ENCODE measurements at places on chromosomes 1 and 21.

DNA sequence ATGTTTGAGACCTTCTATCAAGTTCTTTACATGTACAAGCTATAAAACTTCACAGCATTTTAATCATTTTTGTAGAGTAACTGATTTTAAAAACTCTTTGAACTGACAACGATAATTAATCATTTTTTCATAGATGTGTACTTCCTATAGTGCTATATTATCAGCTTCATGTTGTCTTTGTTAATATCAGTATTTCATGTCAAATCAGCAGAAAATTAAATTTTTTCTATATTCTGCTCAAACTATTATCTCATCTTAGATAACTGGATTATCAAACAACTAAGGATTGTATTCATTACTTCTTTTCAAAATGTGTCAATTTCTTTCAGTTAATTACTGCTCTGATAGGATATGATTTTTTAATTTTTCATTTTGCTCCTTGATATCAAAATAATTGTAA, 214.6 kb upstream of the RGS18 start:
- DNase-seq, result no peak

GRCh38 chr1:101041300-101041699, 15.7 kb upstream of the DPH5 start:
- DNase-seq, result no peak

DNA sequence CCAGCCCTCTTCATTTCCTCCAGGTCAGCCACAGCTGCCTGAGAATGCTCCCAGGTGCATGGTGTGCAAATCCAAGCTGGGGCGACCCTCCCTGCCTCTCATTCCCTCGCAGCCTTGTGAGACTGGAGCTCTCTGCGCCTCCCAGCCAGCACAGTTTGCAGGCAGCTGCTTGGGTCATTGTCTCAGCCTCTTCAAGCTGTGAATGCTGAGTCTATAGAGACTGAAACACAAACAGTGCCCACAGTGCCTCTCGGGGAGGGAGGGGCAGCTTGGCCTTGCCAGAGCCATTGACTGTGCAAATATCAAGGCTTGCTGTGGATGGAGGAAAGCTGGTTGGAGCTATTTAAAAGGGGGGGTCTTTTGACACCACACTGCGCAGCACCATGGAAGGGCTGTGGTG, 10.6 kb downstream of the PLXNA2 start:
- DNase-seq, result no peak

- no peak for DNase-seq
These were observed 3.9 kb downstream of the LDLRAD1 start for GRCh38 chr1:54014009-54014629.

DNA sequence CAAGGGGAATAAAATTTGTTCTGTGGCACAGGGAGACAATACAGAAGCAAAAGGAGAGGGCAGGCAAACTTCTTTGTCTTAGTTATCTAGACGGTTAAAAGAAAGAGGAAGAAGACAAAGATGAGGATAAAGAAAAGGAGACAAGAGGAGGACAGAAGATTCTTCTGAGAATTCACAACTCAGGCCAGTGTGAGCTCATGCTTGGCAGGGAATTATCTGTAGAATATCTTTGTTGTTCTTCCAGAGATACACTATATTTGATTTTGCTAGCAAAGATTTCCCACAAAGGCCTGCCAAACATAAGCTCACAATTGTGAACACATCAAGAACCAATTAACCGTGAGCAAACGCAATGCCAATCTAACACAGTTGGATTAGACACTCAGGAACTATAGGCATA, 21.4 kb downstream of the SLC16A1 start:
- DNase-seq, result no peak

GRCh38 chr1:28974432-28974831, 60.1 kb downstream of the EPB41 start:
- DNase-seq, result no peak

DNA sequence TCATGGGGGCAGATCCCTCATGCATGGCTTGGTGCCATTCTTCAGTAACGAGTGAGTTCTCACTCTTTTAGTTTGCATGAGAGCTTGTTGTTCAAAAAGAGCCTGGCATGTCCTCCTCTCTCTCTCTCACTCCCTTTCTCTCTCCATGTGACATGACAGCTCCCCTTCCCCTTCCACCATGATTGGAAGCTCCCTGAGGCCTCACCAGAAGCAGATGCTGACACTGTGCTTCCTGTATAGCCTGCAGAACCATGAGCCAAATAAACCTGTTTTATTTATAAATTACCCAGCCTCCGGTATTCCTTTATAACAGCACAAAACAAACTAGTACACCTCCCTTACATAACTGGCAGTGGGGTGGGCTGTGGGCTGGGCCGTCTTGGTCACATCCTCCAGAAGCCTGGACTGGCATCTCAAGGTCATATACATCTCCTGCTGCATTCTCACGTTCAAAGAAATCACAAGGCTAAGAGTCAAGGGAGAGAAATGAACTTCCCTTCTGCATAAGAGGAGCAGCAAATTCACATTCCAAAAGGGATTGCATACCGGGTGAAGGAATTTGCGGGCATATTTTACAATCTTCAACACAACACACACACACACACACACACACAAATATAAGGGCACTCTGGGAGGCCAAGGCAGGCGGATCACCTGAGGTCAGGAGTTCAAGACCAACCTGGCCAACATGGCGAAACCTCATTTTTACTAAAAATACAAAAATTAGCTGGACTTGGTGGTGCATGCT, 2.3 kb upstream of the CCSAP start:
- DNase-seq, result no peak

- no peak for DNase-seq
These were observed 28.8 kb downstream of the PLXNA2 start for GRCh38 chr1:208215393-208215792.

- DNase-seq, result no peak
These were observed 142.9 kb downstream of the GLUL start for GRCh38 chr1:182248721-182249120.

GRCh38 chr1:219138747-219139146, 34.9 kb upstream of the LYPLAL1 start:
- DNase-seq, result no peak

DNA sequence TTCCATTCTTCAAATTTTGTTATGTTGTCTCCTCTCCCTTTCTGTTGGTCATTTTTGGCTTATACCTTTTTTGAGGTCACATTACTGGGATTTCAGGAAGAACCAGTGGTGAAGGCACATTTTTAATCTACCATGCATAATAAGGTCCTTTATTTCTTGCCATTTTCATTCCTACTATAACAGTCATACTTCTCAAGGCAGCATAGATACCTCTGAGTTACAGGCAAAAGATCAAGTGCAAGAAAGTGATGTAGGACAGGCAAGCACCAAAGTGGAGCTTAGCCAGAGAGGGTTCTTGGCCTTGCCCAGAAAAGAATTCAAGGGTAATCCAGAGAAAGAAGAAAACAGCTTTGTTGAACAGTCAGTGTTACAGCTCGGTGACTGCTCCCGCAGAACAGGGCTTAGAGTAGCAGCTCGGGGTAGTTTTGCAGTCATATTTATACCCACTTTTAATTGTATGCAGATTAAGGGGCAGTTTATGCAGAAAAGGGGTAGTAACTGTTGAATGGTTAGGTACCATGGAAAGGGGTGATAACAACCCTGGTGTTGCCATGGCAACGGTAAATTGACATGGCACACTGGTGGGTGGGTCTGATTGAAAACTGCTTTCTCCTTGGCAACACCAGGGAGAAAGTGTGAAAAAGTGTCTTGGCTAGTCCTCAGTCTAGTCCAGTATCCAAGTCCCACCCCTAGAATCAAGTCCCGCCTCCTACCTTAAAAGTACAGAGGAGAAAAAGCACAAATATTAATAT, 39.6 kb upstream of the DOCK7 start:
- DNase-seq, result no peak

GRCh38 chr1:148264374-148265276, 112.5 kb upstream of the NBPF11 start:
- DNase-seq, result peak; percentile 31

DNA sequence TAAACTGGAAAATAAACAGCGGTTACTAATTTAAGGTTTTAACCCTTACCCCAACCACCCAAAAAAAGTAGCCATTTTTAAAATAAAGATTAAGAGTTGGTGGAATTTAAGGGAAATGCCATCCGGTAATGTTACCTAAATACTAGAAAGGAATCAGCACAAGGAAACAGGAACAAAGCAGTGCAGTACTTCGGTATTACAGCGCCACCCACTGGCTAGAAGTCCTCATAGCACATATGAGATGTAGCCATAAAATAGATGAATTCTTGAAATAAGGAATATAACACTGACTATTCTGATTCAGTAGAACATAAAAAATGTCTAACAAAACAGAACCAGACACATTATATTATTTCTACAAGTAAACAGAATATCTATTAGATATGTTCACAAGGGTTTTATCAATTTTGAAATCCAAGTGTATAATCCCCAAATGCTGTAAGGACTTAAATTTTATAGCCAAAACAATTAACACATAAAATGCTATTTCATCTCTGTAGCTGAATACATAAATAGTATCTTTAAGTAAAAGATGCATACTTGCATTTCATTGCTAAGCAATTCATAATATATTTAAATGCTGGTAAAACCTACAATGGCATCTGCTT, 58.8 kb downstream of the FRRS1 start:
- no peak for DNase-seq

DNA sequence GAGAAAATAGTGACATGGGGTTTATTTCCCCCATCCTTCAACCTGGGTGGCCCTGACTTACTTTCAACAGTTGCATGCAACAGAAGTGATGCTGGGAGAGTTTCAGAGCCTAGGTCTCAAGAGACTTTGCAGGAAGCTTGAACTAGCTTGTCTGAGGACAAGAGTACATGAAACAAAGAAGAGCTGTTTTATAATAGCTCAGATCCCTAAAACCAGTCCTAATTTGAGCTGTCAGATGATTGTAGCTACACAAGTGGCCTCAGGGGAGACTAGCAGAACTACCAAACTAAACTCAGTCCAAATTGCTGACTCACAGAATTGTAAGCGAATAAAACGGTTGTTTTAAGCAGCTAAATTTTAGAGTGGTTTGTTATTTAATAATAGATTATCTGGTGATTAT, 17.1 kb downstream of the RC3H1 start:
- no peak for DNase-seq

GRCh38 chr1:158951956-158952355, 20.6 kb downstream of the PYHIN1 start:
- no peak for DNase-seq

GRCh38 chr1:198848649-198849048, 209.8 kb downstream of the PTPRC start:
- DNase-seq, result no peak

GRCh38 chr21:43591571-43591970, 67.7 kb downstream of the HSF2BP start:
- no peak for DNase-seq

DNA sequence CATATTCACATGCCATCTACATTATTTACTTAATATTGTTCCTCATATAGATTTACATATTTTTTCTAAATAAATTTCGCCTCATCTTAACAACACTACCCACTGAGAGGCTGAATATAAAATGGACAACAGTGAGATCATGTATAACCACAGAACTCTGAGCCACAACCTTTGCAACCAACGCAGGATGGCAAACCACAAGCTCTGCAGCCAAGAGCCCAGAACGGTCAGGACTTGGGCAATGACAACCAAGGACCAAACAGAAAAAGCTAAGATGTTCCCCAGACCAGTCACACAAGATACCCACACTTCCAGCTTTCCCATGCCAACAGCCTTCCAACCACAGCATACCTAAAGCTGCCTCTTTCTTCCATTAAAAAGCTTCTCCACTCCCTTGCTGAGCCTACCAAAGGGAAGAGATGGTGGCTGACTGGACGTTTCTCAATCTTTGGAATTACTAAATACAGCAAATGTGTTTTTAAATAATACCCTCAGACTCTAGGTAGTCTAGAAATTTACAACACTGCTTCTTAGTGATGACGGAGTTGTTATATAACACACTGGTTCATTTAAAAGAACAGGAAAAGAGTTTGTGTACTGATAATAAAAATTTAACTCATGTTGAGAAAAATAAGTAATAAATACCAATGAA, 117.9 kb downstream of the AKT3 start:
- no peak for DNase-seq

DNA sequence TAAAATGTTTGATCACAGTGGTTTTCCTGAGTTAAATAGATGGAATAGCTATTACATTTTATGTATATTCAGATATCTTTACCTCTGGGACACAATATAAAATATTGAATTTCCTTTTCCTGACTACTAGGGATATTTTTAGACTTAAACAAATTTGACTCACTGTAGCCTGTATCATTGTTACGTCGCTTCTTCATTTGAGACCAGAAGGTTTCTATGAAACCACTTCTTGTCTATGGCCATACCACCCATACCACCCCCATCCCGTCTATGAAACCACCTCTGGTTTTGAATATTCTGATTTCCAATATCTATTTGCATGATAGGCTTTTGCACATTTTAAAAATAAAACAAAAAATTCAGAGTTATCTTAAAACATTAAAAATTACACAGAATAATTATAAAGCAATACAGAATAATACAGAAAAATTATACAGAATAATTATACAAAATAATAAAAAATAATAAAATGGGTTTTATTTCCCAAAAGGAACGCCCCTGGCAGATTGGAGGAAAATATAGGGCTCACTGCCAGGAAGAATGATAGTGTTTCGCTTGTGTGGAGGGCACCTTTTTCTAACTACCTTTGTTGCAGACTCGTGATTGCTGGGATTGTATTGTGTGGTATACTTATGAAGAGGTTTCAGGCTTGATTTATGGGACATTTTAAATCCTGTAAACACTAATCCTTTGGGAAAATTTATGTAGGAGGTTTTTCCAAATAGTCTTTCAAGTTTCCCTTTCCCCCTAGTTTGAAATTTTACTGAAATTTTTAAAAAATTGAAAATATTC, 4.7 kb downstream of the SPEN start:
- DNase-seq, result no peak

GRCh38 chr1:168520052-168520751, 23.6 kb downstream of the XCL2 start:
- DNase-seq, result no peak

- no peak for DNase-seq
These were observed 11.5 kb upstream of the IFI16 start for GRCh38 chr1:158998037-158998780.

DNA sequence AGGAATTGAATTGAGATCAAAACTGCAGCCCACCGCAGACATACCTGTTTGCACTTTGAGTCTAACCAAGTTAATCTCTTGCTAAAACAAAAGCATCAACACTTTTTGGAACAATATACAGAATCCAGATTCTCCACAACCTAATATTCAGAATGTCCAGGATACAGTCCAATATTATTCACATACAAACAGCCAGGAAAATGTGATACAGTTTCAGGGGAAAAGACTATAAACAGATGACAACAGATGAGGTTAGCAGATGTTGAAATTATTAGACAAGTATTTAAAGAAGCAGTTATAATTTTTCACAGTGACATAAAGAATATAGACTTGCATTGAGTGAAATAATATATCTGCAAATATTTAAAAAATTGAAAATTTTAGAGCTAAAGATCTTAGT, 678.1 kb upstream of the CXADR start:
- no peak for DNase-seq
